ENCODE measurements at places on chromosomes 6 and 20.

DNA sequence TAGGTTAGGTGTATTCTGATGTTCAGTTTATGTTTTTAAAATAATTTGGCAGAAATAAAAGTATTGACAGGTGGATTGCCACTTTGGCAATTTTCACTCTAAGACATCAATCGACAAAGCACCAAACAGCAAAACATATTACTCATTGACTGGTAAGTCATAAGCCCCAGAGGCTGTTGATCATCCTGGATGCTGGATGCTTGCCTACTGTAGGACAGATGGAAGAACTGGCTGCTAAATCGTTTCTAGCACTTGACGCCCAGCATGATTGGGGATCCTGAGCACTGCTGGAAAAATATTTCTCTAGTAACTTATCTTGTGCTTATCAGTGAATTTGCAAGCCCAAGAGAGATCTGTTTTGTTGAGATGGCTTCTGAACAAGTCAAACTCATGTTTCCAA is 1001.9 kb upstream of the FLRT3 start:
- no peak for DNase-seq

DNA sequence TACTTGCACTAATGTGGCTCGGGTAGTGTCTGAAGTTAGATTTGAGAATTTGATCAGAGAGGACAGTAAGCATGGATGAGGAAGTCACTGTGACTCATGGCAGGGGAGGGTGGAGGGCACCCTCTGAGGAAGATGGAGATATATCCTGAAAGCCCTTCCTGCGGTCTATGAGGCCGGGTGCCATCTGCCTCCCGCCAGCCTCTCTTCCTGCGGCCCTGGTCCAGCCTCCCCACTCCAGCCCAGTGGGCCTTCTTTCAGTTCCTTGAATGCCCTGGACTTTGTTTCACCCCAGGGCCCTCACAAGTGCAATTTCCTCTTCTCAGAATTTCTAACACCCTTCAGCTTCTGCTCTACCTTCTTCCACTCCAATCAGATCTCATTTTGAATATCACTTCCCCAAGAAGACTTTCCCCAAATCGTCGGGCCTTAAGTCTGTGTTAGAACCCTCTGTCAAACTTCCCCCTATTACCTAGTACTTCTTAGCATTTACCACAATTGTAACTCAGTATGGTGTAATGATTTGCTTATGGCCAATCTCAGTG is 20.2 kb upstream of the TNFAIP3 start:
- no peak for DNase-seq

DNA sequence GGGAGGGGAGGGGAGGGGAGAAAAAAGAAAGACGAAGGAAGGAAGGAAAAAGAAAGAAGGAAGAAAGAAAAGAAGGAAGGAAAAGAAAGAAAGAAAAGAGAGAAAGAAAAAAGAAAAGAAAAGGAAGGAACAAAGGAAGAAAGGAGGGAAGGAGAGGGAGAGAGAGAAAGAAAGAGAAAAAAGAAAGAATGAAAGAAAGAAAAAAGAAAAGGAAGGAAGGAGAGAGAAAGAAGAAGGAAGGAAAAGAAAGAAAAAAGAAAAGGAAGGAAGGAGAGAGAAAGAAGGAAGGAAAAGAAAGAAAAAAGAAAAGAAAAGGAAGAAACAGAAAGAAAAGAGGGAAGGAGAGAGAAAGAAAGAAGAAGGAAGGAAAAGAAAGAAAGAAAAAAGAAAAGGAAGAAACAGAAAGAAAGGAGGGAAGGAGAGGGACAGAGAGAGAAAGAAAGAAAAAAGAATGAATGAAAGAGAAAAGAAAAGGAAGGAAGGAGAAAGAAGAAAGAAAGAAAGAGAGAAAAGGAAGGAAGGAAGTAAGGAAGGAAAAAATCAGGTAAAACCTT is 225.3 kb downstream of the TPBG start:
- DNase-seq: no peak

DNA sequence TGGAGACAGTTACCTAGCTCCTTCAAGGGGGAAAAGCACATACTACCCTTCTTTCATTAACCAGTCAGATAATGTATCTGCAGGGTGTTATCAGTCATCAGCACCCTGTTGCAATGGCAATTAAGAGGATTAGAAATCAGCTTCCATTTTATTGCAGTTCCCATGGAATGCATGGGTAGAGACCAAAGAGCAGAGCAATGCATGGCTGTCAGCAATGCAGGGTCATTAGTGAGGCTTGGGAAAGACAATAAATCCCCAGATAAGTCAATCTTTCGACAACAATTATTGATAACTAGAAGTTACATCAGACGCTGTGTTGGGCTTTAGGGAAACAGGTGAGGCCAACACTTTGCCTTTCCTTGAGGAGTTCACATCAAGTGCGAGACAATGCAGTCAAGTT is 150.9 kb downstream of the MAFB start:
- DNase-seq: no peak

DNA sequence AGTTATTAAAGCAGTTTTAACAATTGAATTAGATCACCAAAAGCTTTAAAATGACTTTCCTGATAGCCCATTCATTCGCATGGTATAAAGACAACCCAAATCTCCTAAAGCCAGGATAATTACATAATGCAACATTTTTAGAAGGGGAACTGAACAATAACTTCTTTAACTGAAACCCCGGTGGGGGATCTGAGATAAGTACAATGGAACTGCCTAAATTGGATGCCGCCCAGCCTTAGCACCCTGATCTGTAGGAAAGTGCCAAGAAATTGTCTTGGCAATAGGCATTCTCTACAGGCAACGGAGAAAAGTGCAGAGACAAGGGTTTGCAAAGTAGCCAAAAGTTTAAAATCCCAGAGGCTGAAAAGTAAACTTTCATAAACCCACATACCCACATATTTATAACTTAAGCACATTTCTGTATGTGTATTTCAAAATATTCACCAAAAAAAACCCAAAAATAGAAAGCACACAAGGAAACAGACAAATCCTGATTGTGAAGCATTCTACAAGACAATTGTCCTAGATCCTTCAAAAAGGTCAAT is 98.8 kb upstream of the BEND6 start:
- no peak for DNase-seq

DNA sequence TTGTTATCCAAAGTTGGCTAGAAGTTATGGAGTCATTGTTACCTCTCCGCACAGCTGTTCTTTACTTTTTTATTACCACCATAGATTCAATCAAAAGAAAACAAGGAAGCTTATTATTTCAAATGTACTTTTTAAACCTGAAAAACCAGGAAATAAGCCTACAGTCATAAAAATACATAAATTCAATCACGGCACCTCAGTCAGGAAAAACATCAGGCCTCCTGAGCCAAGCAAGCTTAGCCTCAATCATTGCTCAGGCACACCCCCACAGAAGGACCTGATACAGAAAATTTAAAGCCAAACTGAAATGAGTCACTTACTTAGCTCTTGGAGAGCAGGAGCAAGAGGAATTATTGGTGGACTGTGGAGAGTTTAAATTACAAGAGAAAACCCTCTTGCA is 44.3 kb downstream of the MARCKS start:
- no peak for DNase-seq

DNA sequence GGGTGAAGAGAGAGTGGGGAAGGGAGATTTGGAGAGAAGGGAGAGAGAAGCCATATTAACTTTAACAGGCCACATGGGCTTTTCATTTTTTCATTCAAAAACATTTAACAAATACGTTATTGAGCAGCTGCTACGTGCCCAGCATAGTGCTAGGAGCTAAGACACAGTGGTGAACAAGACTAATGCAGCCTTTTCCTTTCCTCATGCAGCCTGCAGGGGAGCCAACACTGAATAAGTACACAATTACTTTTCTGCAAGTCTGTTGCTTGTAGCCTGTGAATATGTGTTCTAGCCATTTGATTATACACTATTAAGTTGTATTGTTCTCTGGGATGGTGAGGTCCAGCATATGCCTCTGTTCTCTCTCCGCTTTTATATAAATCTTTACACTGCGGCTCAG is 1.9 kb upstream of the BLOC1S5 start:
- no peak for DNase-seq

DNA sequence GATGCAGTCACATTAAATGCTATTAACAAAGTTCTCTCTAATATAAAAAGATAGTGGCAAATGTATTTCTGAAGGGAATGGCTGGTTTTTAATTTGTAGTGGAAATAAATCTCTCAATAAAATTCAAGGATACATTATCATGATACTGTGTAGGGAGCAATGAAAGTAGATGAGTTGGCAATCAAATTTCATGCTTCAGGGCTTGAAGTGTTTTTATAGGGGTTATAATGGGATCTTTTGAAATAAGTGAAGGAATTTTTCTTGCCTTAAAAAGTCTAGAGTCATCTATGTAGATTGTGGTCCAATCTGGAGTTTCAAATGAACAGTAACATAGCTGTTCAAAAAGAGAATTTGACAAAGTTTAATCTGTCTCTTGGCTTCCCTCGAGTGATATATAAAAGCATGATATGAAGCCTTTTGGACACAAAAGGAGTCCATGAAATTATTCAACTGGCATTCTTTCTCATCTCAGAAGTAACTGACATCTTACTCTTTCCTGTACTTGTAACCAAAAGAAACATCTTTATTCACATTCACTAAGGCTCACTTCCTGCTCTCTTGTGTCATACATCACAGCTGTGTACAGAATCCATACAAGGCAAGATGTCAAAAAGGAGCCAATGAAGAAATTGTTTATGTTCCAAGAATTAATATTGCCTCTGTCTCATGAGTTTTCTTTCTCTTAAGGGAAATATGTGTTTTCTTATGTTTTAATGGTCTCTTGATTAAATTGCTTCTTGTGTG is 591.0 kb upstream of the GJE1 start:
- no peak for DNase-seq

Data from NCI-H1930 (cell line).